ENCODE measurements at places on chromosomes 5 and 9.
A peak's percentile ranks its signal among the peaks of the same experiment; 100 is the strongest.

- DNase-seq, result no peak
These were observed 583.4 kb upstream of the DMAC1 start for GRCh38 chr9:8382777-8383527.

- no peak for DNase-seq
These were observed 14.3 kb downstream of the VCAN start for GRCh38 chr5:83485842-83486241.

DNA sequence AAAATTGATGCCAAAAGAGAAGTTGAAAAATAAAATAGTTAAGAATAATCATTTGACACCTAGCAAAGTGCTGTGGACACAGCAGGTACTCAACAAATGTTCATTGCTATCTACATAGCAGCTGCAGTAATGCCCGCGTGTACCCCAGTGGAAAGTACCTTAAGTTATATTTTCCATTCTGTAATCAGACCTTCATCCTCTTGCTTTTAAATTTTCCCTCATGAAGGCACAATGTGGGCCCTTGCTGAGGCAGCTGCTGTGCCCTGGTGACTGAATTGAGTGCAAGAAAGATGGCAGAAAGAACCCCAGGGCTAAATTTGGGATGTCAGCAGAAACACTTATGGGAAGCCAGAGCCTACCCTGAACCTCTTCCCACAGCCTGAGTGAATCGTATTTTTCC is 65.9 kb downstream of the CYFIP2 start:
- DNase-seq, result no peak

GRCh38 chr9:108363311-108363710 is 492.5 kb downstream of the ACTL7B start:
- no peak for DNase-seq

DNA sequence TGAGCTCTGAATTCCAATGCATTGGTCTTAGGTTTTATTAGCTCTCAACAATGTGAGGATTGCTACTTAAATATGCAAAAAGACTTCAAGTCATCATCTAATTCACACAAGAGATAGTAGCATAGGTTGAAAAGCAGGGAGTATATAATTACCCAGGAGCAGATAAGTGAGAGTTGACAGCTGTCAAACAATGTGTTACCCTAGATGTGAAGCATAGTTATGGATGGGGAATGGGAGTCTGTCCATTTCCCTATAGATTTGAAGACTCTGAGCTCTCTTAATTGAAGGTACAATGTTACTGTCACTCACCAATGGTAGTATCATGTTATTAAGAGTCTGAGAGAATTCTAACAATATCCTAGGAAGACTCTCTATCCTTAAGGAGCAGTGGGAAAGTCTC is 160.7 kb downstream of the KCTD16 start:
- DNase-seq, result no peak

GRCh38 chr9:34372467-34373011 is 4.2 kb downstream of the MYORG start:
- no peak for DNase-seq

GRCh38 chr5:136082390-136083193 is 50.1 kb upstream of the SMAD5 start:
- peak; percentile 66 for DNase-seq

- peak; percentile 79 for DNase-seq
These were observed 19.4 kb downstream of the DCP2 start for GRCh38 chr5:112995764-112996618.

GRCh38 chr9:33348998-33349397 is 53.4 kb downstream of the AQP7 start:
- no peak for DNase-seq

- no peak for DNase-seq
These were observed 51.0 kb downstream of the IARS1 start for GRCh38 chr9:92242260-92243136.

GRCh38 chr9:127444921-127445850 is 6.0 kb downstream of the RPL12 start:
- no peak for DNase-seq

DNA sequence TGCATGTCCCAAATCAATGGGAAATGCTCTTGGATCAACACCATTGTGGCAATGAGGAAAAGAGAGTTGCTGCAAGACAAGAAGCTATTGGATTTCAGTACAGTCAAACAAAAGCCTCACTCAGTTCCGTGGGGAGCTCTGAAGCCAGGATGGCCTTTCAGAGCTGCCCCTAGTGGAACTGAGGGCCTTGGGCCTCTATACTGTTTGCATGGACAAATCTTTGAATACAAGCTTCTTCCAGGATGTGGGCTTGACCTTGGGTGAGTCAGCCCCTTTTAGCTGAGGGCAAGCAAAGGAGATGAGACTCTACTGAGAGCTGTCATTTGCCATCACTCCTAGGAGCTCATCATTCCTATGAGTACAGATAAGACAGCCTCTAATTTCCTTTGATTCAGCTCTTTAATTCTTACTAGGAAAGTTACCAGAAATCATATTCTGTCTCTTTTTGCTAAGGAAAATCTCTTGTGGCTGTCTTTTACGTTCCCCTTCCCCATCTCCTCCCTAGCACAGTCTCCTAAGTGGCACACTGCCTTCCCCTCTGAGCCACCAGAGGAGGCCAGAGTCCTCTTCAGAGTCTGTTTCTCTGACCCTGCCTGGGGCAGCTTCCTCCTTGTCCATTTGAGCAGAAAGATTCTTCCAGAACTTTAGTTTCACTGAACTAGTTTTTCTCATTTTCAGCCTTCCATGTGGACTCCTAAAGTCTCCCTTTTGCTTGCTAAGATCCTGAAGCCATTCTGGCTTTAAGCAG is 168.8 kb upstream of the POC5 start:
- DNase-seq, result no peak

- no peak for DNase-seq
These were observed 124.1 kb upstream of the OTULINL start for GRCh38 chr5:14457476-14457875.

- no peak for DNase-seq
These were observed 13.1 kb downstream of the IL7R start for GRCh38 chr5:35869685-35870277.

DNA sequence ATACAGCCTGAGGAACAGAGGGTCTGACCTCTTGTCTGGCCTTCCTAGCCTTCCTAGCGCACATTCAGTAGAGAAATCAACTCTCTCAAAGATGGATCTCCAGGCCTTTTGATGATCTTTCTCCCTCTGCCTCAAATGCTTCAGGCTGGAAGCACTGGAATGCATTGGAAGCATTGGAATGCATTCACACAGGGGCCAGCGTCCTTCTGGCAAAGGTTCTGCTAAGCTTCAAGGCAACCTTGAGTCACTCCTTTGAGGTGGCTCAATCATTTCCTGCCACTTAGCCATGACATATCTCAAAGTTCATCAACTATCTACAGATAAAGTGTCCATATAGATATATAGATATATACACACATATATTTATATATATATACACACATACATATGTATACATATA is 42.9 kb downstream of the OR2K2 start:
- no peak for DNase-seq

GRCh38 chr9:16710888-16711287 is 159.6 kb downstream of the BNC2 start:
- DNase-seq, result no peak

- DNase-seq, result no peak
These were observed 51.5 kb upstream of the NR3C1 start for GRCh38 chr5:143454936-143455516.

DNA sequence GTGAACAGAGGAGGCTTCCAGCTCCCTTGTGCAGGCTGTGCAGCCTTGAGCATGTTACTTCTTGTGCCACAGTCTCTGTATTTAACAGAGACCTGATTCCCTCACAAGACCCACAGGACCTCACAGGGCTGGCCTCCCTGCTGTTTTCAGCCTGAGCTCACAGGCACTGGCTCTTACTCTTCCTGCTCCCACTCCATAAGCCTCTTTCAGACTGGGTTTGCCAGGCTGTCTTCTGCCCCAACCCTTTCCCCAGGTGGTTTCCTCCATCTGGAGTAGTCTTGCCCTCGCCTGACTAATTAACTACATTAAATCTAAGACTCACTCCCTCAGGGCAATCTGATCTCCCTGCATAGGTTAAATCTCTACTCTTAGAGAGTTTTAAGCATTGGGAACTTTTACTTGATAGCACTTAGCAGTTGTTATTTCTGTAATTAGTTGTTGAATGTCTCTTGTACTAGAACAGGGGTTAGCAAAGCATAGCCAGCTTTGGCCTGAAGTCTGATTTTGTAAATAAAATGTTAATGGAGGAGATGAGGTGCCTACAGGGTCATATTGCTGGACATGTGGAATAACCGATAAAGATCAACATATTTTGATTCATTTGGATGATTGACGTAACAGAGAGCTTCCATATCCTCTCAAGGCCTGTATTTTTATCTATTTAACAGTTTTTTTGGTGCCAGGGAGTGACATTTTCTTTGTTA is 28.6 kb upstream of the SPATA31E1 start:
- no peak for DNase-seq

- DNase-seq, result no peak
These were observed 17.5 kb downstream of the PSD2 start for GRCh38 chr5:139812836-139813805.

- DNase-seq, result no peak
These were observed 111.2 kb downstream of the ADAMTS2 start for GRCh38 chr5:179233909-179234562.

DNA sequence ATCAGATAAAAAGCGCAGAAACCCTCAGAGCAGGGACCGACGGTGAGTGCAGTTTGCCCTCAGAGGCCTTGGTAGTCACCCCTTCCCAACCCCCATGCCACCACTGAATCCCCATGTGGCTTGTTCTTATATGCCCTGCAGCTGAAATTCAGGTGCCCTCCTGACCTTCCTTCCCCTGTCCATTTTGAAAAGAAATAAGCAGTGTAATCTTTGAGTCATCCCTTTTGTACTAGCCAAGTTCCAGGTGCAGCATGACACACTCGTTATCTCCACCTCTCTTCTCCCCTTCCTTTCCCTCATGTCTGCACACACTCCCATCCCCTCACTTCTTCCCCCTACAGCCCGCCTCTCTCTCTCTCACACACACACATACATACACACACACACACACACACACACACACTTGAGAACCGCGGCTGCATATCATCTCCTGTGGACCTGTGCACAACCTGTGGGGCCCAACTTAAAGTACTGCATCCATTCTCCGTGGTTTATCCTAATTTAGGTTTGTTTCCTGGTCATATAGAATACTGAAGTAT is 53.1 kb downstream of the SYK start:
- DNase-seq, result no peak

- no peak for DNase-seq
These were observed 126.6 kb upstream of the DHFR start for GRCh38 chr5:80781356-80781755.

DNA sequence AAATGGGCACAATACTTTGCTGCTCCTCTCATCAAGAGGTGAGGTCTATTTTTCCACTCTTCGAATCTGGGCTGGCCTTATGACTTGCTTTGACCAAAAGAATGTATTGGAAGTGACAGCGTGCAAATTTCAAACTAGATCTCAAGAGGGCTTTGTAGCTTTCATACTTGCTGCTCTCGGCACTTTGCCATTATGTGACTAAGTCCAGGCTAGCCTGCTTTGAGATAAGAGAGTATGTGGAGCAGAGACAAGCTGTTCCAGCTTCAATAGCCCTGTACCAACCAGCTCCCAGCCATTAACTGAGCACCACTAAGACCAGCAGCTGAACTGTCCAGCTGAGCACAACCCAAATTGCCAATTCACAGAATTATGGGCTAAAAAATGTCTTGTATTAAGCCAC is 124.6 kb downstream of the ACER2 start:
- DNase-seq, result no peak

GRCh38 chr5:55691265-55692105 is 20.6 kb downstream of the SLC38A9 start:
- DNase-seq, result no peak

- no peak for DNase-seq
These were observed 37.0 kb downstream of the MAMDC2 start for GRCh38 chr9:70080481-70081119.

- DNase-seq, result no peak
These were observed 92.8 kb upstream of the CAST start for GRCh38 chr5:96569332-96569731.

DNA sequence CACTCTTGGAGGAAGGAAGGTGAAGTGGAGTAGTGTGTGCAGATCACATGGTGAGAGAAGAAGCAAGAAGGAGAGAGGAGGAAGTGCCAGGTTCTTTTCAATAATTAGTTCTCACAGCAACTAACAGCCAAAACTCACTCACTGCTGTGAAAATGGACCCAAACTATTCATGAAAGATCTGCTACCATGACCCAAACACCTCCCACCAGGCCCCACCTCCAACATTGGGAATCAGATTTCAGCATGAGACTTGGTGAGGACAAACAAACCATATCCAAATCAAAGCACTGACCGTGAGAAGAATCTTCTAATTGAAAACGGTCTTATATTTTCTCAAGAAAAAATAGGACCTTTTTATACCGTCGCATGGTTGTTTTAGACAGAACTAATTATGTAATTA is 468.7 kb upstream of the TYRP1 start:
- DNase-seq, result no peak

DNA sequence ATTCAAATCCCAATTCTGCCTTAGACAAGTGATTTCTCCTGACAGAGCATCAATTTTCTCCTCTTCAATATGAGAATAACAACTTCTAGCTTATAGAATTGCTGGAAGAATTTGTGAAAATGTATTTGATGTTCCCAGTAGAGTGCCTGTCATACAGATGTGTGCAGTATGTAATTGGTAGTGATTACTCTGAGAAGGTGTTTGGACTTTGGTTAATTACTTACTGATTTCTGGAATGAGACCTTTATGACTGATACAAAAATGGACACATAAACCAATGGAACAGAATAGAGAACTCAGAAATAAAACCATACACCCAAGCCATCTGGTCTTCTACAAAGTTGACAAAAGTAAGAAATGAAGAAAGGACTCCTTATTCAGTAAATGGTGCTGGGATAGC is 101.9 kb upstream of the TRIM32 start:
- DNase-seq, result no peak

GRCh38 chr5:28779161-28779754 is 1740.9 kb upstream of the CDH9 start:
- DNase-seq, result no peak

DNA sequence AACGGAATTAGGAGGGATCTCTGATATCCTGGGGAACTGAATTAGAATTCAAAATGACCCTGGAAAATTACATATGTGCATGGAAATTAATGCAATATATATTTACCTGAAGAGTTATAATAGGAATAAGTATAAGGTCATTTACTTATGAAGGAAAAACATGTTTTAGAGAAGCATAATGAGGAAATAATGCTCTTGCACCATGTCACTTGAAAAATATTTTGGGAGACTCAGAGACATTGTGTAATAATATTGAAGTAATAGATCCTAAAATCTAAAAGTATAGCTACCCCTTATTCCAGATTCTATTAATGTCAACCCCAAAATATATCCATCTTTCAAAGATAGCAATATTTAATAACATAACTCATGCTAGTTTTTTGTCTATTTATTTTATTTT is 28.4 kb downstream of the SPZ1 start:
- no peak for DNase-seq

DNA sequence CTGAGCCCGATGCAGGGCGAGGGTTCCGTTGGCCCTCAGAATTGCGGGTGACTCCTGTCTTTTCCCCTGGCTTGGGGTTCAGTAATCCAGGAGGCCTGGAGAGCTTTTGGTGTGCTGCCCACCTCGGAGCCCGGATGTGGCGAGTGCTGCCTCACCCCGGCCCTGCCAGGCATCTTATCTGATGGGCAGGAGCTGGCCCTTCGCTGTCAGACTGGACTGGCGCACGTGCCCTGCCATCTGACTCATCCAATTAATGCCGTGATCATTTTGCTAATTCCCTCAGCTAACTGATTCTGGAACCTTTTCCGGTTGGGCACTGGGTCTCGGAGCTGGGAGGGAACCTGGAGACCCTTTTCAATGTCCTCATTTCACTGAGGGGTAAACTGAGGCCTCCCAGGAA is 34.6 kb downstream of the RXRA start:
- no peak for DNase-seq

Data from activated naive CD4-positive, alpha-beta T cell treated with Interleukin-2 at 50 U/mL for 16 hours (primary cell).